ENCODE measurements at places on chromosomes 4 and X.

DNA sequence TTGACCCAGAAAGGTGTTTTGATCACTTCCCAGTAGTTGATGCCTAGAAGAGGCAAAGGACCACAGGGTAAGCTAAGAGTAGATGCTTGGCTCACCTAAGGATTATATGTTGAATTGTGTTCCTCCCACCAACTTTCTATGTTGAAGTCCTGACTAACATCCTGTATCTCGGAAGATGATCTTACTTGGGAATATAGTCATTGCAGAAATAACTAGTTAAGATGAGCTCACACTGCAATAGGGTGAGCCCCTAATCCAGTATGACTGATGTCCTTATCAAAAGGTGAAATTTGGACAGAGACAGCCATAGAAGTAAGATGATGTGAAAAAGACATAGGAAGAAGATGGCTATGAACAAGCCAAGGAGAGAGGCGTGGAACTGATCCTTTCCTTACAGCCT lies 3.3 kb upstream of the HMGB2 start:
- DNase-seq: no peak

DNA sequence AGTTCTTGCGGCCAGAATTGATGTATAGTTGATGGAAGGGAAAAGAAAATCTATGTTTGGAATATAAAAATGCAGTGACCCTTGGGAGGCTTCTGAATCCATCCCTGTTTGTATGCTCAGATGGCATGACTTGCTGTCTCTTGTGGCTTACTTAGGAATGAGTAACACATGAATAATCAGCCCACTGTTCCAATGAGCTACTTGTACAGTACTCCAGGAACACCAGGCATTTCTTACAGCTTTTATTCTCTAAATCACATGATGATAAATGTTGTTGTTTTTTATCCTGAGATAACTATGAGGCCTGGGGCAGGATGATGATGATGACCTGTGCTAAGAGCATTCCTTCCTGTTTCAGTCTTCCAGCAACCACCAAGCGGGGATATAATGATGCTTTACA lies 18.9 kb downstream of the TMPRSS11E start:
- no peak for DNase-seq

- DNase-seq: no peak
These were observed 196.9 kb upstream of the GRID2 start for GRCh38 chr4:92106816-92107215.

- DNase-seq: no peak
These were observed 19.7 kb downstream of the CYSLTR1 start for GRCh38 chrX:78307665-78308064.

DNA sequence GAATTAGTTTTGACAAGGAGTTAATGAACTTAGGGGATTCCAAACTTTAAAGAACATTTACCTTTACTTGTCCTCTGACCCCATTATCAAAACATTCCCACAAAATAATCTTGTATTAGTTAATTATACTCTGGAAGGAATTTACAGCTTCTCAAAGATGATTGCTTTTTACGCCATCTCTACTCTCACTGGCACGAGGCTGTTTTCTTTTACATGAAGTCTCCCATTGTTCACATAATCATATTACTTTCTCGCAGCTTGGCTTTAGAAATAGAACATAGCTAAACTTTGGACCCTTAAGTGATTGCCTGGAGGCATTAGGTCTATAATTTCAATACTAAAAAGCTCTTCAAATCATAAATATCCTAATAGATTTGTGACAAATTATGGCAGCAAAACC lies 592.9 kb downstream of the TRIML1 start:
- no peak for DNase-seq

GRCh38 chrX:1391707-1392375 lies at the start of gene SLC25A6:
Gene SLC25A6, minus strand, starts transcription at chrX:1392113. Its CDS starts 104 bp downstream, at chrX:1392009.
- DNase-seq: peak; percentile 97

DNA sequence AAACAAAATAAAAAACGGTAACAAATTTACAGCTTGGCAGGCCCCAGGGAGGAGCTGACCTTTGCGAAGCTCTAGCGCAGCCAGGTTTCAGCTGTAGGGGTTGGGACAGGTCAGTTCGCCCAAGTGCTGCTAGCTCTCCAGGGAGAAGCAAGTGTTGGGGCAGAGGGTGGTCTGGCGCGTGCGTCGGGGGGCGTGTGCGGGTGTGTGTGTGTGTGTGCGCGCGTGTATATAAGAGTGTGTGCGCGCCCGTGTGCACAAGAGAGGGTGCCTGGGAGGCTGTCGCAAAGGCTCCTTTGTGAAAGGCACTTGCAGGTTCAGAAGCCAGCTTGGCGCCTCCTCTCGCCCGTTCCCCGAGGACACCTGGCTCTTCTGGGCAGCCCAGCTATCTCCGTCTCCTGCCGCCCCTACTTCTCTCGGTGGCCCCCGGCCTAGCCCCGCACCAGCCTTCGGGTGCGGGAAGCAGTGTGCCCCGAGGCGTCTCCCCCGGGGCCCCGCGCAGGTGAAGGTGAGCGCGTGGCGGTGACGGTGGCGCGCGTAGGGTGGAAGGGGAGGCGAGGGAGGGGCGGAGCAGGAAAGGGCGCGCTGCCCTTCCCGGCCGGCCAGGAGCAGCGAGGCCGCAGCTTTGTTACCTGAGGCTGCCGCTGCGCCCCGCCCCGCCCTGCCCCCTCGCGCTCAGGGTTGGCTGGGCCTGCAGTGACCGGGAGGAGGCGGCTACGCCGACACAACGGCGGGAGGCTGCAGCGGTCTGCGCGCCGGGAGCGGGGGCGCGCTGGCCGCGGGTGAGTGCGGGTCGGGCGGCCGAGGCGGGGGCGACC lies at the start of gene FHDC1:
TSS of gene FHDC1 (plus strand) at position 693 of the 815 bp plus-strand sequence. CDS start 6,735 bp downstream, outside the sequence.
- DNase-seq: no peak

DNA sequence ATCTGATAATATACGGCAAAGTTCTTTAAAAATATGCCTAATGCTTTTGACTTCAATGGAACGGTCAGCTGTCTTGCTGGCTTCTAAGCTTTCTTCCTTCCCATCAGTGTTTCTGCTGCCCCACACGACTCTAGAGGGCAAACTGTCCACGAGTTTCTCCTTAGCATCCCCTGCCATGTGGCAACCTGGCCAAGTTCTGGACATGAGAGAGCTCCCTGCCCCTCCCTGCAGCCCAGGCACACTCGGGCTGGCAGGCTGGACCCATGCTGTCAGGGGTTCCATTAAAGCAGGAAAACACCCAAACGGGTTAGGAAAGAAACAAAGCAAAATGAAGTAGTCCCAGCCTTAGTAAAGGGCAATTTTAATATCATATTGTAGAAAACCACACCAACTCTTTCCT lies 38.8 kb downstream of the KDR start:
- DNase-seq: no peak

DNA sequence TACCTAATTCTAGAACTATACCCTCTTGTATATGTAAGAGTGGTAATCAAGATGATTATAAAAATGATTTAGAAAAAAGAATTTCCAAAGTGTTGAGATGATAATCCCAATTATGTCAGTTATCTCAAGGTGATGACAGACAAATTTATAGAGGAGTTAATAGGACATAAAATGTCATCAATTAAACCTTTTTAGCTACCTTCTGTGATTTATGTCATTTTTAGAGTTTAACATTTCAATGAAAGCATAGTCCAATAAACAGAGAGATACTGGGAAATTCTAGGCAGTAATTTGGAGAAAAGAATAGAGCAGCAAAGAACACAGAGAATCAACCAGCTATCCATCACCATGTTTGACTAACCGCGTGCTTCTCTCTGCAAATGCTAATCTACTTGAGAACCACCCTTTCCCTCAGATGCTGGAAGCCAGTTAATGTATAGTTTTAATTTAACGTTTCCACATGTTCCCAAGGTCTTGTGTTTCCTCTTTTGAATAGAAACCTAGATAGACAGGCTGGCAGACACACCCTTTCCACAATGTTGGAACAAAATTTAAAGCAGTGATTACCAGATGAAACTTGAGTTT lies 433.1 kb upstream of the FAM241A start:
- no peak for DNase-seq

GRCh38 chrX:12245650-12246645 lies 107.7 kb downstream of the FRMPD4 start:
- DNase-seq: no peak

DNA sequence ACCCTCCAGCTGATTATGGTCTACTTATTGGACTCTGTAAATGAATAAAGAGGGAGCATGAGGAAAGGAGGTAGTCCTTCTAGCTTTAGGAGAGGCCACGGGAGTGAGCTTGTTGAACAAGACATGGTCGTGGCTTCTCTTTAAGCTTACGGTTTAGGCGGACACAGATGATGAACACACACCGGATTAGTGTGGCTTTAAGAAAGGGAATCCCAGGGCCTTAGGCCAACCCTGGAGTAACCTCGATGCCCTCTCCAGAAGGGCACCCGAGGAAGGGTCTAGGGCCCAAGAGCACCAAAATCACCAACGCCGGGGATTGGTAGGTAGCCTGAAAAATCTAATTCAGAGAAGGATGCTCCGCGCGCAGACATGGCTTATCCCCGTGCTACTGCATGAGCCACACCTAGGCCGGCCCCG lies 39.4 kb downstream of the ERVMER34-1 start:
- no peak for DNase-seq

DNA sequence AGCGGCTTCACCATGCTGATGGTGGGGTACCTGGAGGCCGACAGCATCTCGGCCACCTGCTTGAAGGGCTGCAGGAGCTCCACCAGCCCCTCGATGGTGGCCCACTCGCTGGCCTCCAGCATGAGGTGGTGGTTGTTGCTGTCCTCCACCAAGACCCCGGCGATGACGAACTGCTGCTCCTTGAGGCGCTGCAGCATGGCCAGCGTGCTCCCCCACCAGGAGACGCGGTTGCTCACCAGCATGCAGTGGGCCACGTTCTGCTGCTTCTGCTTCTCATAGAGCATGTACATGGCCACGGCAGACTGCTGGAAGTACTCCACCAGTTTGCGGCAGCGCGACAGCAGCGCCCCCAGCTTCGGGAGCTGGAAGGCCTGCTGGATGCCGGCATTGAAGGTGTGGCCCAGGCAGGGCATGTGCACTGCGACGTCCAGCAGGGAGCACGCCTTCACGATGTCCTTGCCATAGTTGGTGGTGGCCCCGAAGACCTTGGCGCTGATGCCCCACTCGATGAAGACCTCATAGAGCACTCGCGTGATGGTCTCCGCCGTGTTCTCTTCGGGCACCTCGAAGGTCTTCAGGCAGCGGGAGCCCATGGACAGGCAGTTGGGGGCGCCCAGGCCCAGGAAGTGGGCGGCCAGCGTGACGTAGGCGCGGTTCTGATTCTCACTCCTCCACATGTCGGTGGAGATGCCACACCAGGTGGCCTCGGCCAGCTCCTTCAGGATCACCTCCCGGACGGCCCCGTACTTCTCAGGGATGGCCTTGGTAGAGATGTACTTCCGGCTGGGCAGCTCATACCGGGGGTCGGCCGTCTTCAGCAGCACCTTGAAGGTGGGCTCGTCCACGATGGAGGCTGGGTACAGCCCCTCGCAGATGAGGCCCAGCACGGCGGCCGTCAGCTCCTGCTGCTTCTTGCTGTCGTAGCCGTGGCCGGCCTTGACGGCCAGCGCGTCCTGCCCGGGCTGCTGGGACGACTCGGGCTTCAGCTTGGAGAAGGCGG lies 11.0 kb downstream of the DHRSX start:
- no peak for DNase-seq

DNA sequence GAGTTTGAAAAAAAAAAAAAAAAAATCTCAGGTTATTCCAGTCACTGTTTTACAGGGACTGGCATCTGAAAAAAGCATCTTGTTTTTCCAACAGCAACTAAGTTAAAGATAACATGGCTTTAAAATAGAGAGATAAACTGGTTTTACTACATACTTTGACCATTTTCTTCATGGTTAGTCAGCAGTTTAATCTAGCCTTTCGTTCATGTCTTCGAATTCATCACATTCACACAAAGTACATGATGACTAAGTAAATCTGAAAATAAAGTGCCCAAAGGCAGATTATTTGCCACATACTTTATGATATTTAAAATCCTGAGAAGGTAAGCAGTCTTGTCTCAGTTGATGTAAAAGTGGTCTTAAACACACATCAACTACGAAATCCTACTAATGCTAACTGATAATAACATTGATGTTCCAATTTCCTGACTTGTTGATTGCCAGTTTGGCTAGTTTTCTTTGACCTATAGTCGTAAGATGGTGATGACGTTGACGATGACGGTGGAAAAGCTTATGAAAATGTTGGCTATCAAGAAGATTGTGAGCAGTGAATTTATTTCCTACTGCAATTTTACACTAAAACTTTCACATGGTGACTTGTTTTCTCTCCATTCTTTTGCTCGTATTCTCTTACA lies 540.5 kb upstream of the BOD1L1 start:
- DNase-seq: no peak

- DNase-seq: no peak
These were observed 10.7 kb upstream of the SMIM10L2A start for GRCh38 chrX:135410861-135411627.

DNA sequence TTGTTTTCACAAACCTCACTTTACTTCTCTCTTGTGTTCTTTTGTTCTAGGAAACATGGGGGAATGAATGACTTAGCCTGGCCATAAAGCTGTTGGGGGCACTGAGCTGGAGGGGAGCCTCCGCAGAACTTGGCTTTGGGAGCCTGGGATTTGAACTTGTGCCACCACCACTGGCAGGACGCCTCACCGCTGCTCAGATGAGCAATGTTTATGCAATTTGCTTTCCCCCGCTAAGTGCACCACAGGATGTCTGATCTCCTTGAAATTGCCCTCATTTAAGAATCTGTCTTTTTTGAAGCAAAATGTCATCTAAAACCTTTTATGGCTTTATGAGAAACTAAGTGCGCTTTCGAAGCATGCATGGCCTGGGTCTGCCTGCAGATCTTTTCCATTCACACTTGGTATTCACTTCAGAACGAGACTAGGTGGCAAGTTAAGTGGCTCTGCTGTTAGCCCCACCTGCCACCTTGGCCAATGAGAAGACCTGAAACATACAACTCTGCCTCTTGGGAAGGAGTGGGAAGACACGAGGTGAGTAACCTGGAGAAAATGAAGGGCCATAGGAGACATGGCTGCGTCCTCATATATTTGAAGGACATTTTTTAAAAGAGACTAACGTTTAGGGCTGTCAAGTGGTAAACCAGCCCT lies 119.3 kb downstream of the LDB2 start:
- DNase-seq: no peak

- no peak for DNase-seq
These were observed 106.2 kb upstream of the RAPGEF2 start for GRCh38 chr4:158996669-158997074.

GRCh38 chr4:188869581-188869980 lies 730.3 kb downstream of the TRIML1 start:
- no peak for DNase-seq

DNA sequence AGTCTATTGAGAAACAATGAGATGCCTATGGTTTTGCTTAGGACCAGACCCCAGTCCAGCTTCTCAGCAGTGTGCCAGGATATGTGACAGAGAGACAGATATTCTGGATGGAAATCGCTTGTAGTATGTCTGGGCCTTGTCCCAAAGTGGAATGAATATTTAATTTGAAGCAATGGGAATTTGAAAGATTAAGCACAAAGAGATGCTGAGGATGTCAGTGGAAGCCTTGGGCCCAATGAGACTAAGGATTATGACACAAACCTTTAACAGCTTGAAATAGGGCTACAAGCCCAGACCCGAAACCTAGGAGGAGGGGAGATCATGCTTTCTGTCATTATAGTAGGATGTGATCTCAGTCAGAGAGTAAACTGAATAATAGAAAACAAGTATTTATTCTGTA lies 459.2 kb downstream of the FAT4 start:
- no peak for DNase-seq

All from muscle of arm (tissue), 14 donors.